ENCODE measurements at places on chromosomes 12 and 14.

DNA sequence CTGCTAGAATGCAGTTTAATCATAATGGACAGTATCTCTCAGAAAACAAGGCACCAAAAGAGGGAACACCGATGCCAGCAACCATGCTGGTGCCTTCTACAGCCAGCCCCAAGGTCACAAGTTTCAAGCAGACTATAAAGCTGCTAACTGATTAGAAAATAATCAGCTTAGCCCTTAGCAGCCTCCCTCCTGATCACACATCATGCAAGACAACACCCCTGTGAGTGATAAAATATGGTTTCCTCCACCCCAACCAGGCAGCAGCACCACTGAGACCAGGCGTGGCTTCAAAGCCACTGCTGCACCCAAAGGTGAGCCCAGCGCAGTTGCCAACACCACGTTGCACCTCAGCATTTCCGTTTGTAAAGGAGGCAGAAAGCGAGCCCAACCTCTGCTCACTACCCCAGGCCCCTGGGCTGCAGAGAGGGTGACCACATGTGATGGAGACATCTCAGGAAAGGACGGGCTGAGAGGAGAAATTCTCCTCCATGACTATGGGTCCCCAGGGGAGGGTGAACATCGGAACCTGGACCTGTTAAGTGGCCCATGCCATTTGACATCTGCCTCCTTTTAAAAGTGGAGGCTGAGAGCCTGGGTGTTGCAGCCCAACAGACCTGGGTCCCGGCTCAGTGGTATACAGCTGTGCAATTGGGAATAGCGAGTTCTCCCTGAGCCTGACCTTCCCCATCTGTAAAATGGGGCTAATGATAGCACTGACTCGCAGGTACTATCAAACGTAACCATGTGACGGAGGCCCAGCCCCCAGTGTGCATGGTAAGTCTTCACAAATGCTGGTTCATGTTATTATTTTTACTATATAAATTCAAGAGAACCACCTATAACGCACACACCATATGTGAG, 11.5 kb downstream of the ZFP36L1 start:
- no peak for DNase-seq

DNA sequence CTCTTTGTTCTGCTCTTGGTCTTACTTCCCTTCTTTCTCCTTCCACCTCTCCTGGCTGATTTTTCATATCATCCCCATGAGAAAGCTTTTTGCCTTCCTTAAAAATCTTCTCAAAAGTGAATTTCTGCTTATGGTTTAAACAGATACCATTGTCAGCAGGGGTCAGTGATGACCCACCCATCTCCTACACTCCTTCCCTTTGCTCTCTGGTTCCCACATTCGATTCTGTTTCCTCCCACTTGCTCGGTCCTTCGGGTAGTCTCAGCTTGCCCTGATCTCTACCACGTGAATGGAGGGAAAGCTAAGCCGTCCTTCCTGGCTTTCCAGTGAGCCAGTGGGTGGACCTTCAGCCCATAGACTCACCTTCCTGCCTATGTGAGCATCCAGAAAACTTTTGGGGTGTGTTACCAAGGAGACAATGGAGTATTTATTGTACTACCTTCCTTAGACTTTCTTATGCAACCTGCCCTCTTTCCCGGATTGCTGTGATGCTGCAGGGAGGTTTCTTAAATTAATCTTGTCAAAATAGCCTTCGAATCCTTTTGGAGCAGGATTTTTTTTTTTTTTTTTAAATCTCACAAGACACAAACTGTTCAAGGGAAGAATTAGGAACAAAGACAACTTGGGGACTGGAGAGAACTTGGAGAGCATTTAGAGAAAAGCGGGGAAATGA, 306.3 kb downstream of the CACNA1C start:
- no peak for DNase-seq

DNA sequence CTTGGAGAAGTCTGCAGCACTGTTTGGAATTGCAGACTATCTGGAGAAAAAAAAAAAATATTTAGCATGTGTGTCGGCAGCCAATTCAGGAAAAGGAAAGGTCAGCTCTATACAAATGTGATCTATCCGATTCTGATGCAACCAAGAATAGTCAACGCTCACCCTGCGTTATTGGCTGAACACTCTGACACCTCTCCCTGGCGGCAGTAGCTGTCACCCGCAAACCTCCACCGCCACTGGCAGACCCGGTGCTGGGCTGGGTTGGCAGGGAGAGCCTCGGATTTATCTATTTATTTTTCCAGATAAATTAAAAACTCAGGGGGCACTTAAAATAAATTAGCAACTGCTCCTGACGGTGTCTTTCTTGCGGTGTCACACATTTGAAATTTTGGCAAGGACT, 409.7 kb downstream of the VRK1 start:
- DNase-seq = no peak

DNA sequence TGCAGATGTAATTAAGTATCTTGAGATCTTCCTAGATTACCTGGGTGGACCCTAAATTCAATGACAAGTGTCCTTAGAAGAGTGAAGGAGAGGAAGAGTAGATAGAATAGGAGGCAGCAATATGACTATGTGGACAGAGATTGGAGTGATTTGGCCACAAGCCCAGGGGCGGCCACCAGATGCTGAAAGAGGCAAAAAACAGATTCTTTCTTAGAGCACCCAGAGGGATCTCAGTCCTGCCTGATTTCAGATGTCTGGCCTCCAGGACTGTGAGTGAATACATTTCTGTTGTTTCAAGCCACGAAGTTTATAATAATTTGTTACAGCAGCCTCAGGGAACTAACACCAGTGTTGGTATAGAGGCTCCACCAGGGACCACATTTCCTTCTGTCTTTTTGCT, 67.3 kb downstream of the DACT1 start:
- peak; percentile 47 for DNase-seq

DNA sequence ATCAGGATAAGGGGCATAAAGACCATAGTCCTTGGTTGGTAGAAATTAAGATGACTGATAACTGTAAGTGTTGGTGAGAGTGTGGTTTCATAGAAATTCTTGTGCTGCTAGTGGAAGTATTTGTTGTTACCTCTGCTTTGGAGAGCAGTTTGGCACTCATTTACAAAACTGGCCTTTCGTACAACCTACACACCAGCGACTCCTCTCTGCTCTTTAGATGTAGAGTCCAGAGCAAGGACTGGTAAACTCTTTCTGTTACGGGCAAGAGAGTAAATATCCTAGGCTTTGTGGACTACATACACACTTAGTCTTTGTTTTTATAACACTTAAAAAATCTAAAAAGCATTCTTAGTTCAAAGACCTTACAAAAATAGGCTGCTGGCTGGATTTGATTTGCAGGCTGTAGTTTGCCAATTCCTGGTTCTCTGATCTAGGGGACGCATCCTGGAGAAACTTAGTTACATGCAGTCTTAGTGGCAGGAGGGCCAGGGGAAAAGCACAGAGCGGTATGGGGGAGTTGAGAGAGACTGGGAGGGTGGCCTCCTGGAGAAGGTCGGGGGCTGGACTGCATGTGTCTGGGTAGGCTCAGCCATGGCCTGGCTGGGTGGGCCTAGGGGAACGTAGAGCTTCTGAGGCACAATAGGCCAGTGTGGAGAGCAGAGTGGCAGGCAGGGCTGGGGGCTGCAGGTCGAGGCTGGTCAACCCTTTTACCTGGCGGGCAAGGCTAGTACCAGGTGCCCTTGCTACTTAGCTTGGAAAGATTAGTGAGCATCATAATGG, 55.3 kb upstream of the AMN start:
- DNase-seq = no peak

GRCh38 chr12:42758806-42759205, 169.3 kb upstream of the PRICKLE1 start:
- DNase-seq = no peak

DNA sequence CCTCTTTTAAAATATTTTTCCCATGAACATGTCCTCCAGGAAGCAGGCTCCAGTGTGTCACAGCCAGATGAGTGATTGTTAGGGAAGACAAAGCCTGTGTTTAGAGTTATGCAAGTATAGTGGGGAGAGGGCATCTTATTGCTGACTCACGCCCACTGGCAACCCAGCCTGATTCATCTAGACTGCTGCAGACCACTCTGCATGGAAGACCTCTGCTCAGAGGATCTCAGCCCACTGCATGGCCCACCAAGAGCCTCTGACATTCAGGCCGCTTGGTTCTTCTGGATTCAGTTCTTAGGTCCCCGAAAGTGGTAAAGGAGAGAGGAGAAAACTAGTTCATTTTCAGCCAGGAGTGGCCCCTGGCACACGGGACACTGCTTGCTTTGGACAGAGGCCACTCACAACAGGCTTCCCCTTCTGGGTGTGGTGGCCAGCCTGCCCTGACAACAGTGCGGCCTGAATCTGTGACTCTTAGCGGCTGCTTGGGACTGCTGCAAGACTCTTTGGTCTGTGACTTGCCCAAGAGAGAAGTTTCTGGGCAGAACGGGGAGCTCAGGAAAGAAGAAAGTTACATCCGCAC, 266.3 kb downstream of the ZFP36L1 start:
- DNase-seq = no peak

DNA sequence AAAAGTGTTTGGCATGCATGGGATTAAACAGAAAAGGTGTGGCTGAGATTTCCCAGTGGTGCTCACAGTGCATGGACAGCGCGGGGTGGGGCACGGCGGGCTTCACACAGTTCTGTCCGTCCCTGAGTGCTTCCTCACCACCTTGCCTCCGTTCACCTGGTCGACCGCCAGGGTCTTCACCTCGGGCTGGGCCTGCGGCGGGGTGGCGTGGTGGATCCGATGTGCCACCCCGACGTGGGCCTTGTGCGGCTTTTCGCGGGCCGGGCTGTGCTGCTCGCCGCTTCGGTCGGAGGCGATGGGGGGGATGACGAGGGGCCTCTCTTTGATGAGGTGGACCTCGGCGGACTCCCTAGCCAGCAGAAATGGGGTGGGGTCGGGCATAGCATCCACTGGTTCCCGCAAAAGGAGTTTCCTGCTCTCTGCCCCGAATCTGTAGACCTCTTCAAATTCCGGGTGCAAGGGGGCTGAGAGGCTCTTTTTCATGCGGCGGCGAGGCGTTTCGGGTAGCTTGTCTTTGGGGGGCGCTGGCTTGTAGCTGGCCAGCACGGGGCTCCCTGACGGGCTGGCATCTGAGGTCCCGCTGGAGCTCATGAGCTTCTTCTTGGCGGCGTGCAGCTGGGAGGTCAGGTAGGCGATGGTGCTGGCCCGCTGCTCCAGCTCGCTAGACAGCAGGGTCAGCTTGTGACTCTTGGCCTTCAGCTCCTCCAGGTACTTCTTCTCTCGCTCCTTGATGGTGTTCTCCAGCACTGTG, 35.5 kb downstream of the CCDC92 start:
- no peak for DNase-seq

Data from left ventricle myocardium inferior (tissue), 1 donor.